Sigmoid colon (tissue), 7 donors: ENCODE measurements at places on chromosomes 6 and 20. TPM values are rescaled to one million over a fixed set of nuclear protein-coding genes. Genes with fewer than 3 reads are reported as not detected.
A peak's percentile ranks its signal among the peaks of the same experiment; 100 is the strongest.

DNA sequence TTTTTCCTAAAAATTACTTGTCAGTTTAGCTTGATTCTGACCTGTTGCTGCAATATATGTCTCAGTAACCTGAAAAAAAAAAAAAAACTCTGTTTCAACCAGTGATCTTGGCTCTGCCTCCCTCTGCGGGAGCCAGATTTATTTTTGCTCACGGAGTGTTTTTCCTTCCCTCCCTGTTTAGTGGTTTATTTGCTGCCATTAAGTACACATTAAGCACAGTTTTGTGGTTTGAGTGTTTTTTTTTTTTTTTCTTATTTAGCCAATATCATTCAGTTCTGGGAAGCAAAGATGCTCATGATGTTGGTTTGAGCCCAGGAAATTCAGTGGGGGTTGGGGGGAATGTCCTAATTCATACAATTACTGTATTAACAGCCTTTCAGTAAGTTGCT is 110.1 kb upstream of the GPR6 start:
- no peak for DNase-seq

GRCh38 chr20:60203451-60203850 is 245.2 kb downstream of the CDH26 start:
- DNase-seq: no peak

DNA sequence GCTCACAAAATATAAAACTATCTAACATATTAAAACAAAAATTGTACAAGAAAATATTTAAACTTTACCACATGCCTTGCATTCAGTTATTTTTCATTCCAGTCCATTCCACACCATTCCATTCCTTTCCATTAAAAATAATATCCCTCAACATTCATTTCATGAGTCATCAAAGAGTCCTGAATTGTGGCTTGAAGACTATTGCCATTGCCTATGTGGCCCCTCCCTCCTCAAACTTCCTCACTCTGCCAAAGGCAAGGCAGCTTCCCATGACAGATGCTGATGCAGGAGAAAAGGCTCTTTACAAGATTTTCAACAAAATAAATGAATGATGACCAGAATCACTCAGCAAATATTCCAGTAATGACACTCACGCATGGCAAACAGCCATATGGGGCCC is 31.7 kb downstream of the IL20RA start:
- no peak for DNase-seq

DNA sequence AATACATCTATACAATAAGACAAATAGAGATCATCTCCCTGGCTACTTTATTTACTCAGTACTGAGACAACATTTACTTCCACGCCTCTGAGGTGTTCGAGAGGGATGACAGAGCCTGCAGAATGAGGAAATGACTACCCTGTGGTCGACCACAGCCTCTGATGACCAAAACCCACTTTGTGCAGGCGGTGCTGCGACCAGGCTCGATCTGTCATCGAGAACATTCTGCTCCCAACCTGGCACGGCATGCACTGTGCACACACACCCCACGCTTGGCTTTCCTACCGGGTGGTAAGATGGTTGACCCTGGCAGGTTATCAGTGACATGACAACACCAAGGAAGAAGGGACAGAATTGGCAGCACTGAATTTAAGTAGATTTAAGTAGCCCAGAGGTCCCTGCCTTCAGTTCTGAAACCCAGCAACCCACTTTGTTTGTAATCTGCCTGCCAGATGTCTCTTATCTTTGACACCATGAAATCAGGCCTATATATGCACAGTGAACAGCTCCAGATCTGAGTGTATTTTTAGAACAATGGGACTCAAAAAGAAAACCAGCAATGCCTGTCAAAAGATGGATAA is 42.6 kb downstream of the TTI1 start:
- no peak for DNase-seq

CPXM1 gene
- 10.0 TPM for total RNA-seq

GRCh38 chr20:35561671-35562070 is 19.8 kb downstream of the ERGIC3 start:
- DNase-seq: no peak

- DNase-seq: no peak
These were observed 103.4 kb downstream of the MAP3K4 start for GRCh38 chr6:161094955-161095354.

GRCh38 chr6:149392535-149392934 is 7.5 kb upstream of the SUMO4 start:
- no peak for DNase-seq

GRCh38 chr6:43759907-43760206 is 10.2 kb upstream of the VEGFA start:
- no peak for DNase-seq

- DNase-seq: peak; percentile 59
These were observed 24.7 kb downstream of the PTGIS start for GRCh38 chr20:49543071-49543857.

- peak; percentile 97 for DNase-seq
These were observed 4.3 kb upstream of the CEBPB start for GRCh38 chr20:50186151-50186885.

SLC12A5 gene
- total RNA-seq: not detected

DNA sequence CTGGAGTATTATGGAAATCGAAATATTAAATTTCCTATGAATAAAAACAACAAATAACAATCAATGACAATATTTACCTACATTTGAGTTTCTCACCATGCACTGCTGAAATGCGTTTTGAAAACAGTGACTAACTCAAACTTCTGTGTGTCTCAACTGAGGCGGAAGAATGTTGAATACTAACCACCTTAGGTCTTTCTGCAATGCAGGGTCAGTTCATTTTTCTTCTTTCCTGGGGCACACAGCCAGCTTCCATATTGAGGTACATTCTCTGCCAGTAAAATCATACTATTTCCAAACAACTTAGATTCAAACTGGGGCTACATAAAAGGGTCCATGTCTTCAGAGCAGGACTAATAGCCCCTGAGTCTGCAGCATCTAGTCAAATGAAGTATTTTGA is 310.1 kb downstream of the UTRN start:
- DNase-seq: no peak

HCRTR2 gene
- total RNA-seq: not detected

DNA sequence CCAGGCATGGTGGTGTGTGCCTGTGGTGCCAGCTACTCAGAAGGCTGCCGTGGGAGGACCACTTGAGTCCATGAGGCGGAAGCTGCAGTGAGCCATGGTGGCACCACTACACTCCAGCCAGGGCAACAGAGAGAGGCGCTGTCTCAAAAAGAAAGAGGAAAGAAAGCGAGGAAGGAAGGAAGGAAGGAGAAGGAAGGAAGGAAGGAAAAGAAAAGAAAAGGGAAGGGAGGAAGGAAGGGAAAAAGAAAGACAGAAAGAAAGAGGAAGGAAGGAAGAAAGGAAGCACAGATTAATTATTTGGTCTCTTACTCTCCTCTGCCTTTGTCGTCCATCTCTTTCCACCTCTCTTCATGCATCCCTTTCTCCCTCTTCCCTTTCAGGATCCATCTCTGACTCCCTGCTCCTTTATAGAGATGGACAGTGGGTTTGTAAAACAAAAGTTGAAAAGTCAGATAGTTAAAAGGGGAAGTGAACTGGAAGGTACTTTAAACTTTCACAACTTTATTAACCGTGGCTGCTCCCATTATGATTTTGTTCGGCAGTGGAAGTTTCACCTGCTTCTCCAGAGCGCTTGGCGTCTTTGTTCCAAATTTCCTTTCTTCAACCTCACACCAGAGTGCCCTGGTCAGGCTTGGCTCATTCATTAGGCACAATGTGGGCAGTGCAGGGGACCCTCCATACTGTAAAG is 1.5 kb downstream of the HLA-DQA1 start:
- no peak for DNase-seq

DNA sequence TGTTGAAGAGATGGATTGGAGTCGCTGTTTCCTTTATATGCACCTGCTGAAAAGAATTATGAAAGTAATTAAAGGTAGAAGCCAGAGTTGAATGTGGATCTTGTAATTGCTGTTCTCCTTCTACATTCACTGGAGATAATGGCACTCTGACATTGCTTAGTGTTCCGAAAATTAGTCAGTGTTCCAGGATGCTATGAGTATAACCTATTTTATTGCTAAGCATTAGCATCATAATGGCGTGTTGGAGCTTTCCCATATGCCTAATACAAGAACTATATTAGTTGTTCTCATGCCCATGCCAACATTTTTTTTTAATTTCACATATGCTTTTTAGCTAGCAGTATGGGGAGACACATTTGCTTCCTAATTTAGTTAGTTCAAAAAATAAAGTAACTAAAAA is 236.4 kb downstream of the ARHGAP18 start:
- DNase-seq: no peak

HLA-DRB5 gene
- total RNA-seq: 1.1 TPM

COL20A1 gene
- not detected for total RNA-seq

DNA sequence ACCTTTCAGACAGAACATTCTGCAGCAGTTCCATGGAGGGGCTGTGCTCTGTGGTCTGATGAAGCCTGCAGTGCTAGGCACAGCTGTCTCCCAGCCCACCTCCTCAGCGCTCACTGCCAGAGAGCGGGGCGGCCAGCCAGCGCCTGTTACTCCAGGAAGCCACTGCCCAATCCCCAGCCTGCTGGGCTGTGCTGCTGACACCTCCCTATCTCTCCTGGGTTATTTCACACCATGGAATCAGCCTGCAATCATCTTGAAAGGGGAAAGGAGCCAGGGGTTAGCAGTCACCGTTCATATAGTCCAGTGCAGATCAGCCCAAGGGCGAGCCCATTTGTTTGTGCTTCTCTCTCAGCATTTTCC is 46.3 kb upstream of the NHSL1 start:
- DNase-seq: peak; percentile 79

GRCh38 chr6:20204512-20204894 is 7.8 kb downstream of the MBOAT1 start:
- no peak for DNase-seq

DNA sequence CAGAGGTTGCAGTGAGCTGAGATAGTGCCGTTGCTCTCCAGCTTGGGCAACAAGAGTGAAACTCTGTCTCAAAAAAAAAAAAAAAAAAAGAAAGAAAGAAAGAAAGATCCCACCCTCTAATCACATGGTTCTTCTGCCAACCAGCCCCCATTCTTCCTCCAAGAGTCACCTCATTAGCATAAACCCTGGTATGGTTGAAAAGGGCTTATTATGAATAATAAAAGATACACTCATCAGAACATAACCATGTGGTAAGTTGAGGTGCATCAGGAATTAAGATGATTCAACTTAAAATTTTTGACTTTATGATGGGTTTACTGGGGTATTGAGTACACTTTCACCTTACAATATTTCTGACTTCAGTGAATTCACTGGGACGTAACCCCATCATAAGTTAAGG is 793 bp upstream of the TRIM40 start:
- DNase-seq: no peak

FLRT3 gene
- total RNA-seq: 5.6 TPM

DNA sequence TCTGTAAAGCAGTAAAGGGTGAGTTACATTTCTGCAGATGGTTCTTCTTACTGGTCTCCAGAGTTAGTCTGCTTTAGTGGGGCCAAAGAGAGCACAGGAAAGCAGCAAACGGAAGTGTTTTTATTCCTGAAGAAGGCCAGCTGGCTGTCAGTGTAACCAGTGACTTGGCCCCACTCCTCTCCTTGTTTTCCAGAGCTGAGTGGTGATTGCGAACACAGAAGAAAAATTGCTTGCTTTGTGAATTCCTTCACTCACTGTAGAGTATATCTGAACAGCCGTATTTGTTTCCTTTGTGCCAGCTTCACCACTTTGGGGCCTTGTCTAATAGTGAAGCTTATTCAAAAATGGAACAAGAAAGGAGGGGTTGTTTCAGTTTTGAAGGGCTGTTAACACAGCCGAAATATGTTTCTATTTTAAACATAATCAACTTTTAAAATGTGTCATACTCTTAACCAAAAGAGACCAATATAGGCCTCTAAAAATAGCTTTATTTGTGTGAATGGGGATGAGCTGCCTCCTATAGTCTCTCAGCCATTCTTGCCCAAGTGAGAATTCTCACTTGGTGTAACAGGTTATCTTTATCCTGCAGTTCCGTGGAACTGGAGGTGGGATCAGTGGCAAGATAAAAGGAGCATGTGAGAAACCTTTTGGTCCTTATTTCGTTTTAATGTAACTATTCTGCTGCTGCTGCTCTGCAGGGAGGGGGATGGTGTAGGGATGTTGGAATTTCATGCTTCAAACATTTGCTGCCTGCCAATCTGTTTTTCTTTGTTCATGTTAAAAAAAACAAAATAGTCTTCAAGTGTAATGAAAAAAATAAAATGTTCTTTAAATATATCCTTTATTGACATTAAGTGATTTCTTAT is 37.8 kb downstream of the ZC2HC1B start:
- DNase-seq: peak; percentile 84

- no peak for DNase-seq
These were observed 6.6 kb downstream of the HLA-B start for GRCh38 chr6:31350196-31351032.

CLDN20 gene
- not detected for total RNA-seq
